Natural killer cell treated with Interleukin-12 subunit alpha and Interleukin-12 subunit beta and Interleukin-15 and Interleukin-18, amount 100 ng/mL, for 72 hours (primary cell): ENCODE measurements at places on chromosomes 12 and 14. TPM values are rescaled to one million over a fixed set of nuclear protein-coding genes. Genes with fewer than 3 reads are reported as not detected.

IRF9 gene
- 227 TPM for total RNA-seq

PAWR gene
- total RNA-seq: 3.5 TPM

- no peak for DNase-seq
Measured at GRCh38 chr14:32055175-32055574, 21.9 kb upstream of the ARHGAP5 start.

DNA sequence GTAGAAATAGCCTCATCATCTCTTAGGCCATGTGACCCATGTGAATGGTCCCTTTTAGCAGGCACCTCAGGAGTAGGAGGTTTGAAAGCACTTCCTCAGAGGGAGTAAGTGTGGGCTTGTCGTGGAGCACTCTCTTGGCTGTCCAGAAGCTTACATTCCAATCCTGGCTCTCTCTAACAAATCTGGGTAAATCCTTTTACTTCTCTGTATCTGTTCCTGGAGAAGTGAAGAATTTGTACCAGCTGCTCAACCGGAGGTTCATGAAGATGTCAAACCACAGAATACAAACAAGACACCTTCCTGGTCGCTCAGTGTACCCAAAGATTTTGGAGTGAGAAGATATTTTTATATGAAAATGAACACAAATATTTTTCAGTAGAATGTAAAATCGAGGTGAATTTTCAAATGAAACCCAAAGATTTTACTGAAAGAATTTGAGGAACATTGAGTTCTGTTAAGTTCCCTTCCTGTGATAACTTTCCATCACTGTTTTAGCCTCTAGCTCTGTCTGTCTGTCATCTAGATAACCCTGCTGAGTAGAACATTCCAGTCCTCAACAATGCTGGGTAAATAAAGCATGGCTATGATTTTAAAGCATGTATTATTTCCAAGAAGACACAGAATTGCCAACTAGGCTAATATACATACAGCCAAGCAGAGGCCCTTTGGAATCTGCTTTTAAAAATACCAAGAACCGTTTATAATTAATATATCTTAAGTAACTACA lies 263.9 kb upstream of the RGS6 start:
- DNase-seq: no peak

GRCh38 chr12:93982771-93983315 lies 165.5 kb upstream of the PLXNC1 start:
- DNase-seq: no peak

DNA sequence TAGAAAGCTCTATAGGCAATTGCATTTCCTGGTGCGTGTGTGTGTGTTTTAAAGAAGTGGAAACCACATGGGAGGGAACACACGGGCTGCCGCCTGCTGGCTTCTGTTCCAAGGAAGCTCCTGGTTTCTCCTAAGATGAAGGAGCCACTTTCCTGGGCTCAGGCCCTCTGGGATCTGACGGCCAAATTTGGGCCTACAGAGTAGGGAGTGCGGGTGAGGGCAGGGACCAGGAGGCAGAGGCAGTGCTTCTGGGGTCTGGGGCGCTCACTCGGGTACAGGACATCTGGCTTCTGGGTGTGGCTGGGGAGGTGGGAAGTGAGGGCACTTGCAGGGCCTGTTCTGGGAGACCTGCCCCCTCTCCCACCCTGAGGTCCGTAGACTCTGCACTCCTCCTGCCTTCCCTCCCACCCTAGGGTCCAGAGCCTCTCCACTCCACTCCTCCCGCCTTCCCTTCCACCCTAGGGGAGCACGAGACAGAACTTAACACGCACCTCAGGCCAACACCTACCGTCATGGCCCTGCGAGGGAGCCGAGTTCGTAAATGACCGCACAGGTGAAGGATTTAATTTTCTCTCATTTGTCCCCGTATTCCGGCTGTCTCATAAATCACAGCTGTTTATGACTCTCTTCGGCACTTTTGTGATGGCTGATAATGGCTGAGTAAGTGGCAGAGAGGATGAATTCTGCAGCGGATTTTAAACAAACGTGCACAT lies 127.7 kb downstream of the KIF26A start:
- no peak for DNase-seq

- no peak for DNase-seq
Measured at GRCh38 chr12:57766464-57767304, at the start of gene CYP27B1. TSS of gene CYP27B1 (minus strand) at chr12:57767078. CDS start at chr12:57767041, 37 bp downstream.
